ENCODE measurements at places on chromosomes 7 and 10. TPM values are rescaled to one million over a fixed set of nuclear protein-coding genes. Genes with fewer than 3 reads are reported as not detected.

The RNF32 gene
- not detected for total RNA-seq

The GPR146 gene
- 2.0 TPM for total RNA-seq

The TNS3 gene
- 55.7 TPM for total RNA-seq

The XPNPEP1 gene
- total RNA-seq, result 30.3 TPM

The ADO gene
- total RNA-seq, result 15.9 TPM

The ACTL6B gene
- total RNA-seq, result not detected

The TRPV5 gene
- total RNA-seq, result not detected

The ANKIB1 gene
- total RNA-seq, result 26.6 TPM

The ZNF853 gene
- total RNA-seq, result 2.1 TPM
